ENCODE measurements at places on chromosomes 2 and 18. TPM values are rescaled to one million over a fixed set of nuclear protein-coding genes. Genes with fewer than 3 reads are reported as not detected.

The GKN1 gene
- not detected for total RNA-seq

The FSHR gene
- not detected for total RNA-seq

The HRH4 gene
- total RNA-seq: 2.0 TPM

The MC5R gene
- not detected for total RNA-seq

The KCNE4 gene
- 1.2 TPM for total RNA-seq

The STPG4 gene
- total RNA-seq: 0.77 TPM
